ENCODE measurements at places on chromosomes 12 and 14. TPM values are rescaled to one million over a fixed set of nuclear protein-coding genes. Genes with fewer than 3 reads are reported as not detected.

GRCh38 chr12:117034701-117035151, 64.5 kb downstream of the TESC start:
- DNase-seq: no peak

GRCh38 chr12:51527966-51528365, 63.1 kb upstream of the SCN8A start:
- DNase-seq: no peak

GRCh38 chr14:88003425-88003824, 1.5 kb upstream of the GPR65 start:
- DNase-seq: no peak

DNA sequence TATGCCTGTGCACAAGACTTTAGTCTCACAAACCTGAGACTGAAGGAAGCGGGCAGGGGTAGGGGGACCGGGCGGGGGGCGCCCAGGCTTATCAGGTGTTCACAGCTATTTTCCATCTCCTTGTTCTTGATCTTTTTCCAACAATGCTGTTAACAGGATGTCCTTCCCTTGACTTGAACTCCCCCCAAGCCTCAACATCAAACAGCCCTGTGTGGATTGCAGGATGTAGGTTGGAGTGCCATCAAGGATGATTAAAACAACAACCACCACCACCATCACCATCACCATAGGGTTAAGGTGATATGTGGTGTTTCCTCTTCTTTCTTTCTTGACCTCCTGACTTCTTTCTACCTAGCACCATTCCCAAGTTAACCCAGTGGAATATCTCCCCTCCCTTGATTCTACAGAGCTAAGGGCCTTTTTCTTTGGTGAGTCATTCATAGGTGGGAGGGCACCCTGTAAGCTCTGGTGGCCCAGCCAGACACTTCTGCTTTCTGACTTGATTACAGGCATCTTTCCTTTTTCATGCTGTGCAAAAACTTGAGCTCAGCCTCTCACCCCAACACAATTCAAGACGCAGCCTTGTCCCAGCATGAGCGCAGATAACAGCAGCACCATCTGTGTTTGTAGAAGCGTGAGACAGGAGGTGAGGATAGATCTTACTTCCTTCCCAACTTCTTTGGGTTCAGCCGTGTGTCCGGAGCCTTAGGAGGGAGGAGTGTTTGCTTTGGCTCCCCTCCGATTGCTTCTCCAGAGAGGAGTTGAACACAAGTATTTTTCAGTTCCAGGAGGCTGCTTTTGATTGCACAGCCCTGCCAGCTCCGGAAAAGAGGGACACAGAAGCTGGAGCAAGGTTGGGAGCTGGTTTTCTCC, 26.8 kb downstream of the FLVCR2 start:
- DNase-seq: no peak

GRCh38 chr14:72869407-72870329, 24.2 kb downstream of the DPF3 start:
- peak; percentile 39 for DNase-seq

DNA sequence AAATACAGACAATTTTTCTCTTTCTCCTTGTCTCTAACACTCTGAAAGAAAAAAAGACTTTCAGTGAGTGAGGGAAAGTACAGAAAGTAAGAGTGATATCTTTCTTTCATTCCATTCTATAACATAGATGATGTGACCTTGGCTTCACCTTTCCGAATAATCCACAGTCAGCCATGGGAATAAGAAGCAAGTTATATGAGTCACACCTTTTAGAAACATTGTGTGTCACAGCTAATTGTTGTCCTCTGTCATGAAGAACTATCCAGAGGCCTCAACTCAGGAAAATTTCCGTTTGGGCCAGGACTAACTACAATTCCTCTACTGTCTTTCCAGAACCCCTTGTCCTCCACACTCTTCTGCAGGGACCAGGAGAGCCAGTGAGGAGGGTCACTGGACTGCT, 209.7 kb upstream of the FAR2 start:
- DNase-seq: no peak

DNA sequence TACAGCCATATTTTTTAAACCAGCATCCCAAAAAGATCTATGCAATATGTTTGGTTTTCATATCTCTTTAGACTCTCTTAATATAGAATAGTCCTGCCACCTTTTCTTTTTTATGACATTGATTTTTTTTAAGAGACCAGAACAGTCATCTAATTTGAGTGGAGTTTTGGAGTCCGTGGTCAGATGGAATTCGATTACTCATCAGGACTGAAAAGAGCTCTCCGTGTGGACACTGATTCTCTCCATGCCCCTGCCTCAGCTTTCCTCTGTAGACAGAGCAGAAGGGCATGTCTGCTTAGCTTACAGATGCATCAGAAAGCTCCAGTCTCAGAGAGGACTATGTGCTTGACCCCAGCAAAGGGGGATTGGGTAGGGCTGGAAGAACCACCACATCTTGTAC, 27.8 kb downstream of the SMCO2 start:
- DNase-seq: peak; percentile 73

GRCh38 chr12:8455271-8455670, 491 bp upstream of the CLEC6A start:
- DNase-seq: no peak

- DNase-seq: no peak
These were observed 64.2 kb upstream of the DICER1 start for GRCh38 chr14:95221531-95221930.

DNA sequence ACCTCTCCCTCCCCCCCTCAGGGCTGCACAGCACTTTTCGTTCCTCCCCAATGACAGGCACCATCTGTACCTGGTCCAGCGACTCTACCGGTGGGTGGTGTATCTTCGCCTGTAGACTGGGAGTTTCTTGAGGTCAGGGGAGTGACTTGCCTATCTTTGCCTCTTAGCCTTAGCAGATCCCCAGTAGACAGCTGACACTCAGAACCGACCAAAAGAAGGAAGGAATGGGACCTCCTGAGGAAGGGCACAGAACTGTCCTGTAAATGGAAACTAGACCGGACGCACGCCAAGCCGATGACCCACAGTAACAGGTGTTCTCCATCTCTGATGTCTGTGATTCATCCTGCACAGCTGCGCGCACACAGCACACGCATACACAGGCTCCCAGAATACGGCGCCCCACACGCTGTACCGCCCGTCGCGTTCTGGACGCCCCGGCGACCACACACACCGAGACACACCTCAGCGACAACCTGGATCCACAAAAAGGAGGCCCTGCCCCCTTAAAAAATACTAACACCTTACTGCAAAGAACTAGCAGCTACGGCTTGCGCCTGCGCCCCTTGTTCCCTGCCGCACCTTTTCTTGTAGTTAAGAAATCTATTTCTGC, 673 bp upstream of the TTC9 start:
- DNase-seq: peak; percentile 97

DNA sequence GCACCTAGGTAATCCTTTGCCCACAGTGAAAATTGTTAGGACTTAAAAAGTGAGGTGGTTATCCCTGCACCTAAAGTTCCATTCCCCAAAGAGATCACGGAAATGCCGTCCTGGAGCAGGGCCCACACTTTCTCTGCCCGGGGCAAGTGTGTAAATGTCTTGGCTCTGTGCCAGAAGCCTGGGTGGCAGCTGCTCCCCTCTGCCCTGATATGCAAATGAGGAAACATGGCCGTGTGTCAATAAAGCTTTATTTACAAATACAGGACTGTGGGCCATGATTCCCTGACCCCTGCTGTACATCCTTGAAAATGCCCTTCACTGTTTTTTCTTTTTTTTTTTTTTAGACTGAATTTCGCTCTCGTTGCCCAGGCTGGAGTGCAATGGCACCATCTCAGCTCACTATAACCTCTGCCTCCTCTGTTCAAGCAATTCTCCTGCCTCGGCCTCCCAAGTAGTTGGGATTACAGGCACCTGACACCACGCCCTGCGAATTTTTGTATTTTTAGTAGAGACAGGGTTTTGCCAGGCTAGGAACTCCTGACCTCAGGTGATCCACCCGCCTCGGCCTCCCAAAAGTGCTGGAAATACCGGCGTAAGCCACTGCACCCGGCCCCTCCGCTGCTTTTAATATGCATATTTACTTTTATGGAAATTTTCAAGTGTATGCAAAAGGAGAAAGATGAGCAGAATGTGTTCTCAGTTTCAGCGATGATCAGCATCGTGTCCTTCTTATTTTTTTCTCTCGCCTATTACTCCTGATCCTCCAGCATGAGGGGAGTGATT, 75.5 kb downstream of the GALNT9 start:
- DNase-seq: no peak

DNA sequence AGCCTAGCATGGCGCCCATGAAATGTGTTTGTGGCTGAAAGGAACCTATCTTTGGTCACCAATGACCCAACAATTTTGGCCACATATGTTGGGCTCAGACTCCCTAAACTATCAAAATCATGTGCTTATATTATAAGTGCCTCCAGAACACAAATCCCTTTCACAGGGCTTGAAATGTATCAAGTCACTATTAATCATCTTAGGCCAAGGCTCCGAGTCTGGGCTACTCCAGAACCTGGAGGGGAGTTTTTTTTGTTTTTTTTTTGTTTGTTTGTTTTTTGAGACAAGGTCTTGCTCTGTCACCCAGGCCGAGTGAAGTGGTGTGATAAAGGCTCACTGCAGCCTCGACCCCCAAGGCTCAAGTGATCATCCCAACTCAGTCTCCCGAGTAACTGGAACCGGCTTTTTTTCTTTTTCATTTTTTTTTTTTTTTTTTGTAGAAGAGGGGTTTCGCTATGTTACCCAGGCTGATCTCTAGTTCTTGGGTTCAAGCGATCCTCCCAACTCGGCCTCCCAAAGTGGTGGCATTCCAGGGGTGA, 989 bp upstream of the DRAM1 start:
- no peak for DNase-seq

- no peak for DNase-seq
These were observed 1.7 kb downstream of the CREBL2 start for GRCh38 chr12:12613344-12613743.

DNA sequence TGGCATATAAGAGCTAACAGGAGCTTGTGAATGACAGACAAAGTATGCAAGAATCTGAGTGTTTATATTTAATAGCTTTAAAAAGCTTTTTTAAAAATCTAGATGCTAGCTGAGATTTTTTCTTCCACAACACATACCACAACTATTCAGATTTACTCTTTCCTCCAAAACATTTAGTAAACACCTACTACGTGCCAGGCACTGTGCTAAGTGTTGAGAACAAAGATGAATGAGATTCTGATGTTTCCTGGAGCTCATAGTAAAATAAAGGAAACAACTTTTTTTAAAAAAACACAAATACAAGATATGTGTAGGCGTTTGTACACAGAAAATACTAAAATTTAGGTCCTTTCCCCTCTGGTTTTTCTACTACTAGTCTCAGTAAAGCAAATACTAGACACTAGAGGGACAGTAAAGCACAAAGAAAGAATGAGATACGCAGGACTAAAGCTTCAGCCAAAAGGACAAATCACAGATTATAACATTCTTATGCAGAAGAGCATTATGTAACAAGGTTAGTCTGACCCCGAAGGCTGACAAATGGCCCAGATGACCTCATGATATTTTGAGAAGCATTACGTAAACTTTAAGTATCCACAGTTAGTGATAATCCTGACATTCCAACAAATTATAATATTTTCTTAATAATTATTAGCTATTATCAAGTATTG, 78.6 kb upstream of the PAWR start:
- no peak for DNase-seq

DNA sequence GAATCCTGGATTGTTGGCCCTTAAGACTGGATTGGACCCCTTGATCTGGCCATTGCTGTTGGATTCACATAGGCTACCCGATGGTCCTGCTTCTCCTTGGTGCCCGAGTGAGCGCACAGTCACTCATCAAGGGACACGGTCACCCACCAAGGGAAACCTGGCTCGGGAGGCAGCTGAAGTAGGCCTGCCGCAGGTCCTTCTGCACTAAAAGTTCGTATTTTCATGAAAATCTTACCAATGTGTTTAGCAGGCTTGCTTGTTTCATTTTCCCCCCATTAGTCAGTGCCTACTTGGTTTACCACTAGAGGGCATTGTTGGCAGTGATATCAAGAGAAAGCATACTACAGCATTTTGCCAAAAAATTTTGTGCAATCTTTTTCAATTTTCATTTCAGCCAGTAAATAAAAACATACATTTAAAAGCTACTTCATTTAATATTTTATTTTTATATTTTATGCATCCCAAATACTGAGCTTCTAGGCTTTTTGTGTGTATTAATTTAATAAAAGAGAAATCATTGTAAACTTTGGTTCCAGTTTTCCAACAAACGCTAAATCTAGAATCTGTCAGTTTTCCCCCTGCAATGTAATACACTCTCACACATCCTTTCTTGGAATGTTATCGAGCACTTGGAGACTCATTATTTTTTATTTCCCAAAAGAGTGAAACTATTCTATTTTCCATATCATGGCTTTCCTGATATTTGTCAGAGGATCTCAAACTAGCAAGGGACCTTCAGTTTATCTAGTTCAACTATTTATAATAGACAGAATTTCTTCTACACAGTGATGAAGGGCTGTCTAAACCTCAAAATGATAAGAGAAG, 116.7 kb downstream of the LMNTD1 start:
- DNase-seq: peak; percentile 78

DNA sequence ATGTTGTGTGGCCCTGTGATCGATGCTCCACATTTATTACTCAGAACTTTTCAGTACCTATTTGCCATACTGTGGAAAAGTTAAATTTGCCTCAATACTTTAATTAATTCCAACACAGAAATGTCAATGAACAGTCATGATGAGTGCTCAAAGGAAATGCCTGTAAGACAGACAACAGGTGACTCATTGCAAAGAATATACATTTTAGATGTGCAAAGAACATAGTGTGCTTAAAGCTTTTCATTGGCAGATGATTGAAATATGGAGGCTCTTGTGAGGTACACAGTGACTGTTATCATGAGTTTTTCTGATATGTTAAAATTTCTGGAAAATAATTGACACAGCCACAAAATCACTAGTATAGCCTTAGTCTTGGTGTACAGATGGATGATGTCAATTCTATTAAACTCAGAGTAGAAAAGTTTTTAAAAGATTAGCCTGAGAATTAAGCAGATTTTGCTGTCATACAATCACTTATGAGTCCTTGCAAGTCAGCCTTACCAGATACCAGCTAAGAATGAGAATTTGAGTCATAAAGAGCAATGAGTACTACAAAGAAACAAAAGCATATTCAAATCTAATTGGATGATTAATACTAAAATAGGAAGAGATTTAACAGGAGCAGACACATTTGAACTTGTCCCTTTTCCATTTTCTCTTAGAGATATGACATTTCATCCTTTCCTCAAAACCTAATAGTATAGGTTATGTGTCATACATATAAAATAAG, 544.1 kb downstream of the KCNH5 start:
- no peak for DNase-seq

DNA sequence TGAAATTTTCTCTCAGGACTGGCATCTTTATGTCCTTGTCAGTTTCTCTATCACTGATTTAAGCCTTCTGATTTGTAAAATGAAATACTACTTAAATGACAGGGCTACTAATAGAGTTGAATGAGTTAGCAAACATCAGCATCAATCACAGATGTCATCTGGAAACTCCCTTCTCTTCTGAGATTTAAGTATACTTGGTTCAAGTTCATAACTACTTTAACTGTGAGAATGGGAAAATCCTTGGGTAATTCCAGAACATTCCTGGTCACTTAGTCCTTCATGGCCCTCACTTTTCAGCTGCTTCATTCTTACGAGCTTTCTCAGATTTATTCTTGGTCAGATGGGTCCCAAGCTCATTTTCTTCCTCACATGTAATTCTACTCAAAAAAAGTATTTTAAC, 1655.3 kb upstream of the FLRT2 start:
- peak; percentile 59 for DNase-seq

GRCh38 chr12:24937553-24938244, 11.2 kb downstream of the BCAT1 start:
- peak; percentile 22 for DNase-seq

Gene GLS2
- not detected for total RNA-seq

Gene OAS2
- total RNA-seq: 9.1 TPM

Gene ANO2
- 7.8 TPM for total RNA-seq

Gene PSMA6
- 241 TPM for total RNA-seq

Gene MFAP5
- 136 TPM for total RNA-seq

Gene BTG1
- 56.2 TPM for total RNA-seq
